ENCODE measurements at places on chromosomes 6 and 20.

- DNase-seq, result no peak
These were observed 107.3 kb downstream of the PRND start for GRCh38 chr20:4828830-4829513.

DNA sequence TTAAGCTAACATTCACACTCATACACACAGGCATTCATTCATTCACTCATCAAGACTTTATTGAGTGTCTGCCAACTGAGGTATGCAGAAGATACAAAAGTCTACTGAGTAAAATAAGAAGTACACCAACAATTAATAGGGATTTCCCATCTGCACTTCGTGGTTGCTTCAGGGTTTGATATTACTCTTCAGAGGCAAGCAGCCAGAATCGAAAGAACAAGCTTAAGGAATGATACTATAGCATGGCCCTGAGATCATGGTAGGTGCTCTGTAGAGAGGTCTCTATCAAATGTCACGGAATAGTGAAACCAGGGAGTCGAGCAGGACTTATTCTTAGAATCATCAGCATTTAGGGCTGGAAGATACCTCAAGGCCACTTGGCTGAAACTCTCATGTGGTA lies 135.4 kb downstream of the NRN1 start:
- DNase-seq, result no peak

- DNase-seq, result no peak
These were observed 8.0 kb downstream of the KCNS1 start for GRCh38 chr20:45092898-45093297.

GRCh38 chr6:158211273-158212055 lies 43.3 kb downstream of the GTF2H5 start:
- no peak for DNase-seq

- no peak for DNase-seq
These were observed 18.1 kb upstream of the ZSCAN9 start for GRCh38 chr6:28206928-28207509.

GRCh38 chr20:62197801-62198200 lies 15.0 kb downstream of the MTG2 start:
- DNase-seq, result no peak

GRCh38 chr20:45350217-45350616 lies 2.0 kb upstream of the SDC4 start:
- DNase-seq, result no peak

DNA sequence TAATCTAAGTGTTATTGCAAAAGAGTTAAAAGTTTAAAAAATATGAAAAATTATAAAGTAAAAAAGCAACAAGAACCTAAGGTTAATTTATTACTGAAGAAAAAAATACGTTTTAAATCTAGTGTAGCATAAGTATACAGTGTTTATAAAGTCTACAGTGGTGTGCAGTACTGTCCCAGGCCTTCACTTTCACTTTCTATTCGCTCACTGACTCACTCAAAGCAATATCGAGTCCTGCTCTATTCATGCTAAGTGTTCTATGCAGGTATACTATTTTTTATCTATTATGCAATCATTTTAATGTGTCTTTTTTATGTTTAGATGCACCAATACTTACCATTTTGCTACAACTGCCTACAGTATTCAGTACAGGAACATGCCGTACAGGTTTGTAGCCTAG lies 113.0 kb downstream of the MANEA start:
- DNase-seq, result no peak

GRCh38 chr20:48846516-48847492 lies 19.0 kb upstream of the PREX1 start:
- DNase-seq, result no peak

GRCh38 chr6:137269803-137270202 lies 50.6 kb upstream of the IFNGR1 start:
- no peak for DNase-seq

GRCh38 chr6:39213195-39213920 lies 15.9 kb downstream of the KCNK5 start:
- DNase-seq, result no peak

GRCh38 chr6:20879526-20879925 lies 345.3 kb downstream of the CDKAL1 start:
- DNase-seq, result no peak

GRCh38 chr6:139198529-139199288 lies 63.8 kb downstream of the HECA start:
- DNase-seq, result no peak

DNA sequence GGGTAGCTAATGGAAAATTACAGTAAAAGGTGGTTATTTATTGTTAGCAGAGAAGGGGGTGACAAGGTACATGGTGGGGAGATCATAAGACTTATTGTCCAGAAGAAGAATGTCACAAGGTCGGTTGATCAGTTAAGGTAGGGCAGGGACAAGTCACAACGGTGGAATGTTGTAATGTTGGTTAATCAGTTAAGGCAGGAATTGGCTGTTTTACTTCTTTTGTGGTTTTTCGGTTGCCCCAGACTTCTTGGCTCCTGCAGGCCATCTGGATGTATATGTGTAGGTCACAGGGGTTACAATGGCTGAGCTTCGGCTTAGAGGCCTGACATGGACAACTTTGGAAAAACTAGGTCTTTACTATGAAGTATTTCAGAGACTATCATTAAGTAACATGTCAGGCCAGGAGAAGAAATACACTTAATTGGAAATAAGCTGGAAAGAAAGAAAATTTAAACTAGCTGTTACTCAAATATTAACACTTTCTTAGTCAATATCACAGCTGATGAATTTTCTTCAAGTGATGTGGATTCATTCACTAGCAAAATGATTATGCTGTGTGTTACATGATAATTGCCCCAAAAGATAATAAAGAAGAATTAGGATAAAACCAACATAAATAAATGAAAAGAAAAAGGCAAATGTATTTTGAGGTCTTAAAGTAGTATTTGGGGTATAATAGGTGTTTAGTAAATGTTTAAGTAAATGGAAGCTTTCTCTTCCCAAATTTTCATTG lies 4.4 kb downstream of the AIG1 start:
- DNase-seq, result no peak

DNA sequence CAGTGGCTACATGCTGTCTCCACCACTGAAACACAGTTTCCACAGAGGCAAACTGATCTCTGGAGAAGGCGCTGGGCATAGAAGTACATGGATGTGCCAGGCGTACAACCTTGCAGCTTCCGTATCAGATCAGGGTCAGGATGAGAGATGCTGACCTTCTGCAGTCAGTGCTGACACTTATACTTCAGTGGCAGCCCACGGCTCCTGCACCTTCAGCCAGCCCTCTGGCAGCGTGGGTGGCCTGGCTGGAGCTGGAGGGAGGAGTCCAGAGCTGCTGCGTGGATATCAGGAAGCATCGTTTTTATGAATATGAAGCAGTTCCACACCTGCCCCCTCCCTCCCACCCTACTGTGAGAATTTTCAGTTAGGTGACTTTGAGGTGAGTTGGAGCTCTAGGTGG lies 149.3 kb downstream of the CFAP61 start:
- DNase-seq, result no peak
